Left ventricle myocardium inferior (tissue), 1 donor: ENCODE measurements at places on chromosomes 13 and 19.
A peak's percentile ranks its signal among the peaks of the same experiment; 100 is the strongest.

- H3K4me1 ChIP-seq: no peaks in the 10 kb centered on the region
- no peak for DNase-seq
- H3K36me3 ChIP-seq: peaks cover 20% of the 10 kb centered on the region
- no peak overlapping the region for H3K4me3 ChIP-seq
- H3K27ac ChIP-seq: no peak overlapping the region
- H3K27me3 ChIP-seq: no peaks in the 10 kb centered on the region
Measured at GRCh38 chr13:51794964-51795363, 9.0 kb downstream of the DHRS12 start.

DNA sequence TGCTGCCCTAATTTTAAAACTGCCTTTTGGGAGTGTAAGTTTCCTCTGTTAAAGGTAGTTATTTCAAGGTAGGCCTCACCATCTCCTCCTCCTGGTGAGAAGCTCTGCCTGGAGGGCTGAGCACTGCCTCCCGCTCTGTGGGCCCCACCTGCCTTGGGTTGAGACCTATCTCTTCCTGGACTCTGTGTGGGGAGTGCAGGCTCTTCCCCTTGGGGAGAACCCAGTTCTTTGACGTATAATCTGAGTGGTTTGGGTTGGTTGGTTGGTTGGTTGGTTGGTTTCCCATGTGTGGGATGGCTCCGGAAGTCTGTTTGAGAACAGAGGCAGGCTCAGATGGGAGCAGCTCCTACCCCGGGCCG, 39.1 kb downstream of the ACTN4 start:
- H3K27me3 ChIP-seq: no peaks in the 10 kb centered on the region
- H3K27ac ChIP-seq: peak overlapping the region; percentile 91
- H3K4me1 ChIP-seq: peaks cover 100% of the 10 kb centered on the region

GRCh38 chr13:63455938-63456337, 2040.3 kb upstream of the PCDH20 start:
- H3K27me3 ChIP-seq: no peaks in the 10 kb centered on the region
- no peak overlapping the region for H3K27ac ChIP-seq
- DNase-seq: no peak
- no peak overlapping the region for H3K4me3 ChIP-seq
- H3K4me1 ChIP-seq: no peaks in the 10 kb centered on the region

GRCh38 chr13:52703482-52703881, 36.1 kb downstream of the CNMD start:
- no peak overlapping the region for H3K4me3 ChIP-seq
- no peaks in the 10 kb centered on the region for H3K27me3 ChIP-seq
- no peaks in the 10 kb centered on the region for H3K36me3 ChIP-seq
- no peak overlapping the region for H3K27ac ChIP-seq

GRCh38 chr19:30857388-30857787, 485.2 kb downstream of the ZNF536 start:
- DNase-seq: no peak
- no peak overlapping the region for H3K27ac ChIP-seq
- no peak overlapping the region for H3K4me3 ChIP-seq

- peak within 1 kb of the TSS; percentile 100 for H3K27ac ChIP-seq
- no peaks in the 10 kb centered on the region for H3K36me3 ChIP-seq
- DNase-seq: peak; percentile 81
- H3K27me3 ChIP-seq: no peaks in the 10 kb centered on the region
Measured at GRCh38 chr13:31199849-31200636, at the start of gene B3GLCT. TSS of gene B3GLCT (plus strand) at chr13:31199975. CDS start at chr13:31200085, 110 bp downstream.

GRCh38 chr19:50768277-50768676, 2.0 kb upstream of the GPR32 start:
- H3K36me3 ChIP-seq: no peaks in the 10 kb centered on the region
- H3K27ac ChIP-seq: no peak overlapping the region
- no peak for DNase-seq
- H3K4me1 ChIP-seq: no peaks in the 10 kb centered on the region

GRCh38 chr19:53555352-53555751, 17.4 kb downstream of the ZNF331 start:
- H3K4me1 ChIP-seq: peaks cover 9% of the 10 kb centered on the region
- H3K36me3 ChIP-seq: peaks cover 13% of the 10 kb centered on the region
- DNase-seq: no peak
- H3K4me3 ChIP-seq: peak overlapping the region; percentile 74
- H3K27me3 ChIP-seq: no peaks in the 10 kb centered on the region
- H3K27ac ChIP-seq: peak overlapping the region; percentile 85

DNA sequence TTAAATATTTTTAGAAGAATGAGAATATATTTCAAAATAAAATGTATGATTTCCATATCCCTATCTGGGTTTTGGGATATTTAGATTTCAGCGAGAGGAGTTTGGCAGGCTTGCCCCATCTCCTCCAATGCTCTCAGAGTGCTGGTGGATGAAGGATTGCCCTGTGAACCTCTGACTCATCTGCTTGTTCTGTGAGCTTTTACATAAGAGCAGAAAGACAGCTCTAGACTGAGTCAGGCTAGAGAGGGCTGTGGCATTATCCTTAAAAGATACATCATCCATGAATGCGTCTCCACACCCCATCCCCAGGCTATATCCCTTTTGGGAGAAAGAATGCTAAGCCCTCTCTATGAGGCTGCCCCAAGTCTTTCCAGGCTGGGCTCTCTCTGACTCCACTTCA, 190.6 kb downstream of the TUBA3C start:
- H3K27ac ChIP-seq: no peak overlapping the region
- DNase-seq: no peak
- H3K4me1 ChIP-seq: peaks cover 25% of the 10 kb centered on the region
- H3K36me3 ChIP-seq: no peaks in the 10 kb centered on the region

- H3K27ac ChIP-seq: no peak overlapping the region
- H3K4me1 ChIP-seq: peaks cover 14% of the 10 kb centered on the region
- H3K36me3 ChIP-seq: no peaks in the 10 kb centered on the region
- DNase-seq: no peak
- no peaks in the 10 kb centered on the region for H3K27me3 ChIP-seq
Measured at GRCh38 chr13:102726430-102726829, 31.6 kb upstream of the METTL21C start.

DNA sequence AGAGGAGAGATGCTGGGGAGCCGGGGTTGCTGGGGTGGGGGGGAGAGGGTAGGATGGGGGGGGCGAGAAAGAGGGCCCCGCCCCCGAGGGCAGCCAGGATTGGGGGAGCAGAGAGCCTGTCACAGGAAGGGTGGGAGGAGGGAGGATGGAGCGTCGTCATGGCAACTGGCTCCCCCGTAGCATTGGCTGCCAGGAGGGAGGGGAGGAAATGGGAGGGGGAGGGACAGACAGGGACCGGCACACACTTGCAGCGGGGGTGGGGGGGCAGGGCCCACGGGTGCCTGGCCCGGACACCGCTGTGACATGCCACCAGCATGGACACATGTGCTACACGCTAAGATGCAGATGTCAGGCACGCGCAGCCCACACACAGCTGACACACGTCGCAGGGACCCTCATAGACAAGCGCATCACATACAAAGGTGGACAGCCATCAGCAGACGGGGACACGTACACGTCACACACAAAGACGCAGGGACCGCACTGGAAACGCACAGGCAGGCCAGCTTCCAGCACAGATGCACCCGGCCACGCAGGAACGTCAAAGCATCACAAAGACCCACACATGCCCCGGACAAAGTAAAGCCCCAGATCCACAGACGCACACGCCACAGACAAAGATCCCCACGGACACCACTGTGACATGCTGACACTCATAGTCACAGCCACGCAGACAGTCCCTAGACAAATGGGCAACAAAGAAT, at the start of gene LMTK3:
Gene LMTK3, minus strand, starts transcription at position 36 of the 704 bp plus-strand sequence. CDS start 259 bp downstream, outside the sequence.
- H3K4me1 ChIP-seq: peaks cover 17% of the 10 kb centered on the region
- no peak within 1 kb of the TSS for H3K27ac ChIP-seq
- H3K36me3 ChIP-seq: no peaks in the 10 kb centered on the region
- H3K4me3 ChIP-seq: peak within 1 kb of the TSS; percentile 48

GRCh38 chr13:28505543-28506135, 10.7 kb upstream of the FLT1 start:
- no peak overlapping the region for H3K4me3 ChIP-seq
- no peaks in the 10 kb centered on the region for H3K36me3 ChIP-seq
- H3K27me3 ChIP-seq: peaks cover 9% of the 10 kb centered on the region
- no peak for DNase-seq

GRCh38 chr13:51218626-51219025, 3.6 kb upstream of the FAM124A start:
- peaks cover 13% of the 10 kb centered on the region for H3K27me3 ChIP-seq
- no peak overlapping the region for H3K27ac ChIP-seq
- no peak for DNase-seq

GRCh38 chr13:34311251-34311650, 493.3 kb downstream of the RFC3 start:
- no peak for DNase-seq
- H3K27ac ChIP-seq: no peak overlapping the region
- H3K4me1 ChIP-seq: no peaks in the 10 kb centered on the region
- H3K36me3 ChIP-seq: no peaks in the 10 kb centered on the region

DNA sequence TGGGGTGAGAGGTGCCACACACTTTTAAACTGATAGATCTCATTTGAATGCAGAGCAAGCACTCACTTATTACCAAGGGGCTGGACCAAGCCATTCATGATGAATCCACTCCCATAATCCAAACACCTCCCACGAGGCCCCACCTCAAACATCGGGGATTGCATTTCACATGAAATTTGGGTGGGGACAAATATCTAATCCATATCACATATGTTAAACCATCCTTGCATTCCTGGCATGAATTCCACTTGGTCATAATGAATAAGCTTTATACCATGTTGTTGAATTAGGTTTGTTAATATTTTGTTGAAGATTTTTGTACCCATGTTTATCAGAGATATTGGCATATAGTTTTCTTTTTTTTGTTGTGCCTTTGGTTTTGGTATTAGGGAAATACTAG, 1198.7 kb upstream of the ATXN8OS start:
- H3K27me3 ChIP-seq: no peaks in the 10 kb centered on the region
- no peaks in the 10 kb centered on the region for H3K36me3 ChIP-seq
- no peak overlapping the region for H3K4me3 ChIP-seq

DNA sequence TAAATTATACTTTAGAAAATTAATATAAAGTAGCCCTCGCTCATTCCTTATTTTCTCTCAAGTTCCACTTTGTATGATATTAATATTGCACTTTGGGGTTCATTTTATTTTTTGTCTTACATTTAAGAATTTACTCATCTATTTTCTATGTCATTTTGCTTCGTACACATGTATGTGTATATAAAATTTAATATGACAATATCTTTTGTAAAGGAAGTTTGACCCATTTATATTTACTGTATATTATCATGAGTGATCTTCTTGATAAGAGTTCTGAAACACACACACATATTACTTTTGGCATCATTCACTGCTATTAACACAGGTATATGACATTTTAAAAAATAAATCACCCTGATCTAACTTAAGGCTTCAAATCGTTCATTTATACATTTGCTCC, 83.1 kb downstream of the IRS2 start:
- H3K27ac ChIP-seq: no peak overlapping the region
- H3K4me3 ChIP-seq: no peak overlapping the region
- H3K27me3 ChIP-seq: peaks cover 8% of the 10 kb centered on the region
- DNase-seq: no peak

DNA sequence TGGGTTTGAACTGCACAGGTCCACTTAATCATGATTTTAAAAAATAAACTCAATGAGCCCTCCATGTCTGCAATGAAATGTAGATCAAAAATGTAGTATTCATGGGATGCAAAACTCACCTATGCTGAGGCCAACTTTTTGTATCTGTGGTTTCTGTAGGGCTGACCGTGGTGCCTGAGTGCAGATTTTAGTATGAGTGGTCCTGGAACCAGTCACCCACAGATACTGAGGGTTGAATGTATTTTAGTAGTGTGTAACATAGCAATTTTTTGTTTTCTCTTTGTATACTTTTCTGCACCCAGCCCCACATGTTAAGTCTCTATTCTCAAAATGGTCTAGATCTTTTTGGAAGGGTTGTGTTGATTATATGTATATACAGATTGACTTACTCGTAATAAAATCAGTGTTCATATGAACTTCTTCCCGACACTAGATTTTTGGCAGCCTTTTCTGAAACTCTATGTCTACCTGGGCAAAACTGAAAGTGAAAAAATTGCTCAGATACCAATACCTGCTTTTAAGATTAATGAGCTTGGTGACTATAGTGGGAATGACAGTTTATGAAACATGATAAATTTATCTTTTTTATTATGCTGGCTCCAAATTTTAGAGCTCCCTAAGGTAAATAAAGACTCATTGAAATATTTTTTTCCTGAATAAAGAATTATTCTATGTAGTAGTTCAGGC, 51.6 kb downstream of the DNAJC15 start:
- peaks cover 5% of the 10 kb centered on the region for H3K36me3 ChIP-seq
- no peak overlapping the region for H3K4me3 ChIP-seq
- H3K27ac ChIP-seq: no peak overlapping the region

DNA sequence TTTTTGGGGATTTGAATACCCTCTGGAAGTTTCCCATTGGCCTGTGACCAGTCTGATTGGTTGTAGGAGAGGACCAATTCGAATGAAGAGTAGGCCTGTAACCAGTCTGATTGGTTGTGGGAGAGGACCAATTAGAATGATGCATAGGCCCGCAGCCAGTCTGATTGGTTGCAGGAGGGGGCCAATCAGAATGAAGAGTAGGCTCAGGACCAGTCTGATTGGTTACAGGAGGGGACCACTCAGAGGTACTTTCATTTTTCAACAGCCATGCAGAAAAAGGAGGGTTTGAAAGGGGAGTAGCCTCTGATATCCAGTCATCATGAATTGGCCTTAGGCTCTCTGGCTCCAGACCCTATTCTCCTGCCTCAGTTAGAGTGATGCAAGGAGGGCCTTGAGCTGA, 30.4 kb upstream of the SLC1A5 start:
- no peak for DNase-seq
- no peaks in the 10 kb centered on the region for H3K36me3 ChIP-seq
- no peak overlapping the region for H3K4me3 ChIP-seq
- no peaks in the 10 kb centered on the region for H3K27me3 ChIP-seq
- peaks cover 15% of the 10 kb centered on the region for H3K4me1 ChIP-seq

DNA sequence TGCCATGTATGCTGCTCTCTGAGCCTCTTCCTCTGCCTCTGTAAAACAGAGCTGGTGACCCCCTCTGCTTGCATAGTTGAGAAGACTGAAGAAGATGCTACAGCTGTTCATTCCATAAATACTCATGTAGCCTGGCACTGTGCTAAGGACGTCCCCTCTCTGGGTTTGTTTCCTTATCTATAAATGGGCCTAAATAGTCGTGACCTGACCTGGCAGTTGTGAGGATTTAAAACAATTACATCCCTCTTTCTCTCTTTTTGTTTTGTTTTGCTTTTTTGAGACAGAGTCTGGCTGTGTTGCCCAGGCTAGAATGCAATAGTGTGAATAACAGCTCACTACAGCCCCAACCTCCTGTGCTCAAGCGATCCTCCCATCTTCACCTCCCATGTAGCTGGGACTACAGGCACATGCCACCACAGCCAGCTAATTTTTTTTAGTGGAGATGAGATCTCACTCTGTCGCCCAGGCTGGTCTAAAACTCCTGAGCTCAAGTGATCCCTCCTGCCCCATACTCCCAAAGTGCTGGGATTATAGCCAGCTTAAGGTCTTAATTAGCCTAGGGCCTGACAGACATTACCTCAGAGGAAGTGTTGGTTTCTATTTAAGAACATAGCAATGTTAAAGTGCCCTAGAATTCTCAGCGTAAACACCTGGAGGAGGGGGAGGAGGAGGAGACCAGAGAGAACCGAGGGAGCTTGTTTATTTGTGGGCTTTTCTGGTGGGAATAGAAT, 4.6 kb downstream of the WDR62 start:
- no peak for DNase-seq
- H3K27me3 ChIP-seq: no peaks in the 10 kb centered on the region
- no peak overlapping the region for H3K27ac ChIP-seq
- no peak overlapping the region for H3K4me3 ChIP-seq

- no peak for DNase-seq
- peaks cover 39% of the 10 kb centered on the region for H3K27me3 ChIP-seq
- H3K36me3 ChIP-seq: no peaks in the 10 kb centered on the region
- peak overlapping the region; percentile 23 for H3K27ac ChIP-seq
- H3K4me1 ChIP-seq: peaks cover 29% of the 10 kb centered on the region
Measured at GRCh38 chr19:49954092-49954829, 6.7 kb downstream of the SIGLEC11 start.
